Stimulated activated CD8-positive, alpha-beta memory T cell treated with anti-CD3 and anti-CD28 coated beads, Interleukin-7, amount 100 ng/mL, for 24 hours (primary cell): ENCODE measurements at places on chromosomes 4 and X.

DNA sequence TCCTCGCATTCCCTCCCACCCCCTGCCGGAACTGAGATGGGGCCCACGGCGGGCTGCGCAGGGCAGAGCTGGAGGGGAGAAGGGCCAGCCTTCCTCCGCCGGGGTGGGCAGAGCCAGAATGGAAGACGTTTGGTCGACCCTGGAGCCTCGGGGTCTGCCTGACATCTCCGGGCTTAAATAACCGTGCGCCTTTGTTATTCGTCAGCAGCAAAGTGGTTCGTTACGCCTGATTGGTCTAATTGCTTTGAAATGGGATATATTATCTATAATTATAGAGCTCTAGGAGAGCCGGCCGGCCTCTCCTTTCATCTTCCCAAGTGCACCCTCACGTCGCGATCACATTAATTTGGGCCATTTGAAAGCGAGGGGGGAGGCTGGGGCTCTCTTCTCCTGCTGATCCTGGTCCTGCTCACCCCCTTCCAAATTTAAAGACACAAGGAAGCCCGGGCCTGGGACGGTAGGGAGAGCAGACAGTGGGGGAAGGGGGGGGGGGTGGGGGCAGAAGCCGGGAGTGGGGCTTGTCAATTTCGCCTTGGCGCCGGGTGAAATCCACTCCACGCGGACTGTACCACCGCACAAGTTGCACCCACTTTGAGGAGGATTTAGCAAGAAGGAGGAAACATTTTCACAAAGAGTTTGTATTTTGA is 4.7 kb upstream of the MSX1 start:
- DNase-seq: no peak

DNA sequence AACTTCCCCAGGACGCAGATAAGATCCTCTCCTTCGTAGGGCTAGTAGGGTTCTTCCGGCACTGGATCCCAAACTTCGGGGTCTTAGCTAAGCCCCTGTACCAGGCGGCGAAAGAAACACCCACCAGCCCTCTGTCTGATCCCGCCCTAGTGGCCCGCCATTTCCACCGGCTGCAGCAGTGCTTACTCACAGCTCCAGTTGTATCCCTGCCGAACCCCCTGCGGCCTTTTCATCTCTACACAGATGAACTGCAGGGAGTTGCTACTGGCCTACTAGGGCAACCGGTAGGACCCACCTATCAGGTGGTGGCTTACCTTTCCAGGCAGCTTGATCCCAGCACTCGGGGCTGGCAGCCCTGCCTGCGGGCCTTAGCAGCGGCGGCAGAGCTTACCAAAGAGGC is 961.2 kb downstream of the RPA4 start:
- DNase-seq: no peak

DNA sequence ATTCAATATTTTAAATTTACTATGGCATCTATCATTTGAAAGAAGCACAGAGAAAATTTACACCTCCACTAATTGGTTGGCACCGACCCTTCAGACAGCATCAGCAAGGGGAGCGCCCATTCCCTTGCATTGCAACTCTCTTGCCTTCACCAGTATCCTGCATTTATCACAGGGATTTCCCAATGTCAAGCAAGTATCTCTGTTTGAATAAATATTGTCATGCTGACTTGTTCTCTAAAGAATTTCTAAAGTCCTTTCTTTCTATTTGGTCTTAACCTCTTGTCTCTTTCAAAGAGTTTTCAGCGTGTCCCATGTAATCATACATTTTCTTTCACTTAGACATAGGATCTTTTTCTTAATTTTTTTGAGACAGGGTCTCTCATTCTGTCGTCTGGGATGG is 10.4 kb downstream of the DCTD start:
- DNase-seq: no peak

- no peak for DNase-seq
Measured at GRCh38 chrX:130051176-130051845, 59.0 kb downstream of the ELF4 start.

DNA sequence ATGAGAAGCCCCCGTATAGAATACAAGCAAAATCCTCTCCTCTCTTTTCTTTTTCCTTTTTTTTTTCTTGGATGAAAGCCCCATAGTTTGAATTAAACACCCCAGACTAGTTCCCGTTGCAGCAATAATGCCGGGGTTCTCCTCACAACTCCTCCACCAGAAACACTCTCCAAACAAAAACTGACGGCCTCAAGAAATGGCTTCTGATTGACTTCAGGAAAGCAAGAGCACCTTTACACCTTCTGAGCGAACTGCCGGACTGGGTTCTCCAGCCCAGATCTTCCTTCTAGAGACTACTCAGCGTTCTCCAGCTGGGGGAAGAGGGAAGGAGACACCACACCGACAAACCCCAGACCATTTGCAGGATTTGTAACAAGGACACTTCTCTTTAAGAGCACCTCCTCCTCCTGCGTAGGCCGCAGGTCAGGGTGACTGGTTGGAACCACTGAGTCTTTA is 4.0 kb downstream of the HAND2 start:
- DNase-seq: no peak
